ENCODE measurements at places on chromosomes 7 and 10.

DNA sequence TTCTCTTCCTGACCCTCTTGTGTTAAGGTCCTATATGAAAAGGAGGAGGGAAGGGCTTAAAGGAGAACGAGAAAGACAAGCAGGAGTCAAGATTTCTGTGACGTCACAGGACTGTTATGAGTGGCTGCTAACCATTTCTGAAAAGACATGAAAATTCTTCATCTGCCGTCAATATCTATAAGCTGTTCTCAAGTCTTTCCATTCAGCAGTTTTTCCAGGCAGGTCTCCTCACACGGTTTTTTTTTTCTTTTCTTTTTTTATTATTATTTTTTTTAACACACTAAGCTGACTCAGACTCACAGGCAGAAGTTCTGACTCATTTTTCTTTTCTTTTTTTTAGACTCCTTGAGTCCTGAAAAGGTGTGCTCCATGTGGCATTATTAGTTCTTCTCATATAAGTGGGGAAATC is 72.0 kb downstream of the DGKI start:
- DNase-seq = no peak

DNA sequence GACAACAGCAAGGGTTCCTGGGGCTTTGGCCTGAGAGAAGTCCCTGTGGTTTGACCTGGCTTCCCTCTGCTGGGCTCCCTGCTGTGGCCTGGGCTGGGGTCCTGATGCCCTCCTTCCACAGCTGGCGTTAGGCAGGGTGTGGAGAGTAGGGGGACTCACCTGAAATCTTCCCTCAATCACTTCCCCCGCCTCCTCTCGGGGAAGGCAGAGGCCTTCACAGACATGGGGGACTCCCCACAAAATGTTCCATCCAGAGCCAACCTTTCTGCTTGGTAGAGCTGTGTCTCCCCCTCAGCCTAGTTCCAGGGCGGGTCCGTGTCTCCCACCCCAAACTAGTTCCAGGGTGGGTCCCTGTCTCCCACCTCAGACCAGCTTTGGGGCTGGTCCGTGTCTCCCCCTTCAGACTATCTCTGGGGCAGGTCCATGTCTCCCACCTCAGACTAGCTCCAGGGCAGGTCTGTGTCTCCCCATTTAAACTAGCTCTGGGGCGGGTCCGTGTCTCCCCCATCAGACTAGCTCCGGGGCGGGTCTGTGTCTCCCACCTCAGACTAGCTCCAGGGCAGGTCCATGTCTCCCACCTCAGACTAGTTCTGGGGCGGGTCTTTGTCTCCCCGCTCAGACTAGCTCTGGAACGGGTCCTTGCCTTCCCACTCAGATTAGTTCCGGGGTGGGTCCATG is 2.2 kb downstream of the PVRIG start:
- no peak for DNase-seq

DNA sequence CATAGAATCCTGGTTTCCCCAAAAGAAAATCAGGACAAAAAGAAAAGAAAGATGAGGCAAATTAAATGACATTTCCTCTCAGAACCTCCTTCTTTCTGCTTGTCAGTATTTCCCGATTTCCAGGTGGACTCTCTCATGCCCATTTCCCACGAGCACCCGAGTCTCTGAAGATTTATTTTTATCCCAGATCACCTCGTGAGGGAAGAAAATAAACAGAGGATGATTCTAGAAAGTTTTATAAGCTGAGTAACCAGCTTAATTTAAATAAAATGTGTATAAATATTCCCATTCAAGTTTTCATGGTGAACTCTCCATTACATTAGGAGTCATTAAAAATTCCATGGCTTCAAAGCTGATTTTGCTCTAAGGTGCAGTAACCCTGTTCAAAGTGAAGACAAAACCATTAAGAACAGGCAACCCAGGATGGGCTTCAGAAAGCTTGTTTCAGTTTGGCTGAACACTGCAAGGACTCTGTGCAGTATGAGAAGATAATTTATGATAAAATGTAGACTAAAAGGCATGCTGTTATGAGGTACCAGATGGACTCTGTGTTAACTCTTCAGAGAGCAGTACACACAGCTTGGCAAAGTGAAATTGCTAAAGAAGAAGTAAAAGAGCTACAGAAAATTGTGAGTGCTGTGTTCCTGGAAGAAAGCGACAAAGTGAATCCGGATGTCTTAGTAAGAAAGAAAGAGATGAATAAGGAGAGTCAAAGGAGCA is 521.3 kb upstream of the LRRN3 start:
- DNase-seq = no peak

DNA sequence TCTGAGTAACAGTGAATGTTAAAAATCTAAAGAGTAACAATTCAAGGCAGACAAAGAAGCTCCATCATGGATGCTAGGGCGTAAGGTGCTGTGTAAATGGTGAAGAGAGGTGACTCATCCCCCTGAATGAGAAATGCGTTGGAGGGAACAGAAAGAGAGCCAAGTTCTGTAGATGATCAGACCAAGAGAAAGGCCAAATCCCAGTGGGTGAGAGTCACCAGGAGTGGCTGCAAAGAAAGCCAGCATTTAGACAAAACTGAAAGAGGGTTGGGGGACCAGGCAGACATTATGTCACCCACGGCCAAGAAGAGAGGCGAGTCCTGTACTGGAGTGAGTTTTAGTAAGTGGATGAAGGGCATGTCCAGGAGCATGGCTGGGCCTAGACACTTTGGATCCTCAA is 153.1 kb downstream of the TRIL start:
- no peak for DNase-seq

DNA sequence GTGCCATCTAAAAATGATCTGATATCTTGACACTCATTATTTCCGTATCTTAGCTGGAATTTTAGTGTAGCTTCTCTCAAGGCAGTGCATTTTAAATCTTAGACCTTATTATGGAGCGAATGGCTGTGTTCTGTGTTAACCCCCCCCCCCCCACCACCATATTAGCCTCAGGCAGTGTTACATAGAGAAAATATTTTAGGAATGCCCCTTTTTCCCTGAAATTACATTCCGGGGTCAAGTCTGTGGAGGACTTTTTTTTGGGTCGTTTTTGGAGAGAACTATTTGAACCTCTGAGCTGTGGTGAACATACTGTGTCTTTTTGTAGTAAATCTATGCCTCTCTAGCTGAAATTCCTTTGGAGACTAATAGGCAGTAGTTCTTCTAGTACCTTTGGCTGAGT is 3.1 kb downstream of the CCDC126 start:
- no peak for DNase-seq

GRCh38 chr10:110914431-110914830 is 4.5 kb downstream of the BBIP1 start:
- no peak for DNase-seq

GRCh38 chr10:63703740-63704345 is 182.6 kb downstream of the REEP3 start:
- no peak for DNase-seq

- peak; percentile 76 for DNase-seq
Measured at GRCh38 chr10:5684971-5685763, 529 bp downstream of the TASOR2 start.

DNA sequence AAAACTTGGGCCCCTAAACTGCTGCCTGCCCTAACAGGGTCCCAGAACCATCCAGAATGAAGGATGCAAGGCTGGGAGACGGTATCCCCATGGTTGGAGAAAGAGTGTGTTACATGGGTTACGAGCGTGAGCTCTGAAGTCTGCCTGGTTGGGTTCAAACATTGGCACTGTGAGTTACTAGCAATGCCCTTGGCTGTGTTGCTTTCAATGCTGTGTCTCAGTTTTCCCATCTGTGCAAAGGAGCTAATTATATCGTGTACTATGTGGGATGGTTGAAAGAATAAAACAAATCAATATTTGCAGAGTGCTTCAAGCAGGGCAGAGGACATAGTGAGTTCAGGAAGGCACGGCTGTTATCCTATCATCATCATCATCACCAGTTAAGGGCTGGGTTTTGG is 114.7 kb downstream of the ZMIZ1 start:
- DNase-seq = no peak

GRCh38 chr10:19882621-19883020 is 66.4 kb downstream of the PLXDC2 start:
- no peak for DNase-seq

- DNase-seq = no peak
Measured at GRCh38 chr7:134532954-134533218, 5.5 kb downstream of the AKR1B10 start.

DNA sequence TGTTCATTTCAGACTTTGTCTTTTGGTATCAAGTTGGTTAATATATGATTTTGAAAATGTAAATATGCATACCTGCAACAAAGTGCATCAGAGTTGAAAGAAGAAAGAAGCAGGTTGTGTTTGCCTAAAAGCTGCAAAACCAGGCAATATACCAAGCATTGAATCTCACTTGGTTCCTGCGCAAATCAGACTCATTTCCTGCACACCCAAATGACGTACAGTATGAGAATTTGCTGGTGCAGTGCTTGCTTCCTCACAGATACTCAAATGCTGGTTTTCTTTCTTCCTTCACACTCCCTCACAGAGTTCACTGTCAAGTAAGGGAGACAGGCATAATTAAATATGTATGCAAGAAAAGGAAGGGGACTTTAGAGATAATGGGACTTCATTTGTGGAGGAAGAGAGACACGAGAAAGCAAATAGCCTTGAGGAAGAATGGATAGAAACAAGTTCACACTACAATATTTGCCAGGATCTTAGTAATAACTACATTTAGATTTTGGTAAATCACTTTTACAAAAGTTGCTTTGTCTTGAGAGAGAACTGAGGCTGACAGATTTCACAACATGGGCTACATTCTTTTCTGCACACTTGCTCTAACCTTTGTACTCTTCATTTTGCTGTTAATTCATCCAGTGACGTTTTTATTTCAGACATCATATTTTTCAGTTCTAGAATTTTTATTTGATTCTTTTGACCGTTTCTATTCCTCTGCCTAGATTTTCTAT is 56.9 kb upstream of the AOAH start:
- no peak for DNase-seq

GRCh38 chr7:80208700-80209099 is 74.1 kb downstream of the GNAI1 start:
- no peak for DNase-seq
